HEK293T (cell line): ENCODE measurements at places on chromosomes 2 and 18.
A peak's percentile ranks its signal among the peaks of the same experiment; 100 is the strongest.

DNA sequence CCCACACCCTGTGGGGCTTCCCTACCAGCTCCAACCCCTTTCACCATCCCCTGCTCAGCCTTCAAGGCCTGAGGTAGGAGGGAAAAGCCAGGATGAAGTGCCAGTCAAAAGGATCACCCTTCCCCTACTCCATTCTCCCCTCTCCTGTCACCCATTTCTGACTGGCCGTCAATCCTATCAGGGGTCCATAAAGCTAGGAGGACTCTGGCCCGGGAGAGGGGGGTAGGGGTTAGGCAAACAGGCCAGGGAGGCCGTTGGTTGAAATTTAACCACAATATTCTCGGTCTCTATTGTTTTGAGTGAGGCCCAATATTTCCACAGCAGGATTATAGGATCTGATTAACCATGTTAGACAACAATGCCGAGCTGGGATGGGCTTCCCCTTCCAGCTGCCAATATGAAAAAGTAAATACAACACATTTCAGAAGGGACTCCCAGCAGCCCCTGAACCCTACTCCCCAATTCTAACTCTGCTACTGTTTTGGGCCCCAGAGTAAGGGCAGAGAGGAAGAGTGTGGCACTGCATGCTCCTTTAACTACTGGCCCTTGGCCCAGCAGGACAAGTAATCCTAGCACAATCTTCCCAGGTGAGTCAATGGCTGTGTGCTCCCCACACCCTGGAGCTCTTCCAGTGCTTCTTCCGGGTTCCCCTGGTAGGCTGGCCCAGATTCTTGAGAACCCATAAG, 10.6 kb upstream of the IHH start:
- no peak for DNase-seq

DNA sequence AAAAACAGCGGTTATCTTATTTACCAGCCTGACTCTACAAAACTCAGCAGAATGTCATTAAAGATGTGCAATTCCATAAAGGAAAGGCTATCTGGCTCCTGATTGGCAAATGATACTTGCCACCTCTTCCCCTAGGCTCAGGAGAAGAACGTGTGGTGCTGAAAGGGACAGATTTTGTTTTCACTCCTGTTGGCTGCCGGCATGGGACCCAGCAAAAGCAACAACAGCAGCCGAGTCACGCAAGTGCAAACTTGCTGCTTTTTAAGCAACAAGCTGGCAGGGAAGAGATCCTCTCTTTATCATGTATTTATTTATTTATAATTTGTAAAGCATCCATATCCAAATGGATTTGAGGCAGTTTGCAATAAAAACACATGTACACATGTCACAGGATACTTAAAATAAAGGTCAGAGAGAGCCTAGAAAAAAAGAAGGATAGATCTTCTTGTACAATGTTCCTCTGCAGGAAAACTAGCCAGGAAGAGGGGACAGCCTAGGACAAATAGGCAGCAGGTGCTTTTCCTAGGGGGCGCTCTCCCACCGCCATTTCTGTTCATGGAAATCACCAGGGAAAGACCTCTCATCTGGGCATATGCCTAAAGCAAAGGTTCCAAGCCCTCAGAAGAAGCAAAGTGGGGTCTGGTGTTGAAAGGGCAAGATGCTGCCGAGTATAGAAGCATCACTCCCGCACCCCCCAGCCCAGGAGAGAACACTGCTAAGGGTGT, 799.3 kb downstream of the BCL11A start:
- no peak for DNase-seq

- no peak for DNase-seq
Measured at GRCh38 chr18:73852789-73853549, 294.7 kb downstream of the FBXO15 start.

DNA sequence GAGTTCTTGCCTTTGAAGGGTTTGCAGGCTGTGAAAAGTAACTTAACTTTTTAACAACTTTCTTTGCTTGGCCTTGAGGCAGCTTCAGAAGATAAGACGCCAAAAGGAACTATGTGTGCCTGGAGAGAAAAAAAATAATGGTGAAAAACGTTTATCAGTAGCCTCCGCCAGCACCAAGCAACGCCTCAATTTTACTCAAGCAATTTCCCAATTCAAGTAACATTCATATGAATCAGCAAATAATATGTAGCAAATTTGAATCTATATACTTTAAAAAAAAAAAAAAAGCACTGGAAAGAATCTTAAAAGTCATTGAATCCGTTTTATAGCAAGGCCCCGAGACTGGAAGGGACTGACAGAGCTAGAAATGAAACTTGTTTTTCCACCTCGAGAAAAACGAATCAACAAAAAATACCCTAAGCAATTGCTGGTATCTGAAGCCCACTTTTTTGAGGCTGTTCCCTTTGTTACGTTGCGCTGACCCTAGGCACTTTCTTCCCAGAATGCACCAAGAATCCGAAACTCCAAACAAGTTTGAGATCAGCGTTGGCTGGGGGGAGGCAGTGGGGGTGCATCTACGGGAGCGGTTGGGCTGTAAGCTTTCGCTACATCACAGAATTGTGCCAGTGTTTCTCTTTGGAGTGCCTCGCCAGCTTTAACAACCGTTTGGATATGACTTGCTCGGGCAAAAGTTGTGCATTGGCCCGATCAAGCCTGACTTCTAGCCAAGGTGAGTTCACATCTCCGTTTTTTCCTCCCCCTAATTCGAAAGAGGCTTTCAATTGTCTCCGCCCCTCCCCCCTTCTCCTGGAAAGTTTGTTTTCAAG, 2.7 kb upstream of the TGIF1 start:
- peak; percentile 6 for DNase-seq

- no peak for DNase-seq
Measured at GRCh38 chr18:34709104-34709503, 994 bp upstream of the DTNA start.

DNA sequence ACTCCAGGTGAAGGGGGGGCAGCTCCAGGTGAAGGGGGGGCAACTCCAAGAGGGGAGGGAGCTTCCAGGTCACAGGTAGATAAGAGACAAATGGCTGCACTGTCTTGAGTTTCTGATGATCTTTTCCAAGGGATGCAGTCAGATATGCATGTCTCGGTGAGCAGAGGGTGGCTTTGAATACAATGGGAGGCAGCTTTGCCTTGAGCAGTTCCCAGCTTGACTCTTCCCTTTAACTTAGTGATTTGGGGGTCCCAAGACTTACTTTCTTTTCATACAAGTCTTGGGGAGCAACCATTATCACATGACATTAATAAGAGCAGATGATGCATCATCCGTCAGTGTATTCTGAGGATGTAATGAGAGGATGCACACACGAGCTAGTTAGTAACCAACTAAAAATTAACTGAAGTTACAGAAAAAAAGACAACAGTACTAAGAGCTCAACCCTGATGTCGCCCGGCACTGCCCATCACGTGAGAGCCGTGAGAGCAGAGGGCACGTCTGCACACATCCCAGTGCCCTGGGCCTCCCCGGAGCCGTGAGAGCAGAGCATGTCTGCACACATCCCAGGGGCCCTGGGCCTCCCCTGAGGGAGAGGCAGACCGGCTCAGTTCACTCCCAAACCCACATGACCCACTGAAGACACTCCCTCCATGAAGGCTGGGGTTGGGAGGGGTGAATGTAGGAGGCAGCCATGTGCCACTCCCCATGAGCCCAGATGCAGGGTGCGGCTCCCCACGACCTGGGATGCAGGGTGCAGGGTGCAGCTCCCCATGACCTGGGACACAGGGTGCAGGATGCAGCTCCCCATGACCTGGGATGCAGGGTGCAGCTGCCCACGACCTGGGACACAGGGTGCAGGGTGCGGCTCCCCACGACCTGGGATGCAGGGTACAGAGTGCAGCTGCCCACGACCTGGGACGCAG, 39.4 kb downstream of the PXDN start:
- no peak for DNase-seq

GRCh38 chr18:23502516-23503037, 734 bp upstream of the RMC1 start:
- no peak for DNase-seq

- no peak for DNase-seq
Measured at GRCh38 chr2:200786826-200787225, 24.9 kb upstream of the BZW1 start.

- no peak for DNase-seq
Measured at GRCh38 chr2:144146876-144147275, 373.0 kb downstream of the ZEB2 start.

- no peak for DNase-seq
Measured at GRCh38 chr18:43830947-43831346, 553.7 kb upstream of the SYT4 start.

DNA sequence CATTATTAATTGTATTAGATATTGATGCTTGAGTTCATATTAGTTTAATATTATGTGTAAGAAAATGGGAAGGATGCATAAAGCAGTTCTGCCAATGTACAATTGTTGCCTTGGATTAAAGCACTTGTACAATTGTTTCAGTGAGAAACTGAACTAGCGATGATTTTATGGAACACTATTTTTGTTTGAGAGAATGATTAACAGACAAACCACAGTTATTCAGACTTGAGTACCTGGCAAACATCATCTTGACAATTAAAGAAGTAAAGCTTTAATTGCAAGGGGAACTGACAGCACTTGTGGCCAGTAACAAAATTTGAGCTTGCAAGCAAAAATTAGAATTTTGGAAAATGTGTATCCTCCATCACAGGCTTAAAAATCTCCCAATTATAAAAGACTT, 214.3 kb downstream of the RIT2 start:
- DNase-seq: no peak

DNA sequence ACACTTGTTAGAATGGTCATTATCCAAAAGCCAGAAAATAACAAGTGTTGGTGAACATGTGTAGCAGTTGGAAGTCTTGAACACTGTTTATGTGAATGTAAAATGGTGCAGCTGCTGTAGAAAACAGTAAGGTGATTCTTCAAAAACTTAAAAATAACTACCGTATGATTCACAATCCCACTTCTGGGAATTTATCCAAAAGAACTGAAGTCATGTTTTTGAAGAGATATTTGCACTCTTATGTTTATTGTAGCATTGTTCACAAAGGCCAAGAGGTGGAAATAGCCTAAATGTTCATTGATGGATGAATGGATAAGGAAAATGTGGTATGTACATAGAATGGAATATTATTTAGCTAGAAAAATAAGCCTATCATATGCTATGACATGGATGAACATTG, 6.3 kb upstream of the SPP2 start:
- no peak for DNase-seq

GRCh38 chr18:21468514-21469164, 131.9 kb downstream of the ESCO1 start:
- DNase-seq: no peak

DNA sequence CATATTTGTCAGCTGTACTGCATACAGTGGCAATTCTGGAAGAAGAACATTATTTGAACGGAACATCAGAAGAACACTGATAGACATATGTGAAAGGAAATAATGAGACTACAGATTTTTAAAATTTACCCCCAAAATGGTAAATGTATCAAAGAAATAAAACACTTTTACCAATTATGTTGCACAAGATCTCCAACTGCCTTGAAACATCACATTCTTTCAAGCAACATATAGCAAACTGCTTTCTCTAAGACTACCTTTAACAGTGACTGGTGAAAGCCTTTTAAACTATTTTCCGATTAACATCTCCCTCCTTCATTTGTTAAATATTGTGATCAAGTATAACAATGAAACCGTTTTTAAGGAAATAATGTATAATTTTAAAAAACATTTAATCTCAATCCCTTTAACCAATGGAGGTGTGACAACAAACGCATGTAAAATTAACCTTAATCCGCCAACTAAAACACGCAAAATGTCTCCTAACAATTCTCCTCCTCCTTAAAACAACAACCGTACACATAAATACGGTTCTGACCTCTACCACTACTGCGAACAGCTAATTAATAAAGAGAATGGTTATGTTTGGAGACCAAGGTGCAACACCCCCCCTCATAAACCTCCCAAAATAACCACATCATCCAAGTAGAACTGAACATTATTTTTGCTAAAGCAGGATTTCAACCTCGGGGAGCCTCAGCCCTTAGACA, 2.4 kb downstream of the FBXO11 start:
- DNase-seq: no peak

- DNase-seq: no peak
Measured at GRCh38 chr2:16817305-16818202, 151.9 kb upstream of the CYRIA start.

DNA sequence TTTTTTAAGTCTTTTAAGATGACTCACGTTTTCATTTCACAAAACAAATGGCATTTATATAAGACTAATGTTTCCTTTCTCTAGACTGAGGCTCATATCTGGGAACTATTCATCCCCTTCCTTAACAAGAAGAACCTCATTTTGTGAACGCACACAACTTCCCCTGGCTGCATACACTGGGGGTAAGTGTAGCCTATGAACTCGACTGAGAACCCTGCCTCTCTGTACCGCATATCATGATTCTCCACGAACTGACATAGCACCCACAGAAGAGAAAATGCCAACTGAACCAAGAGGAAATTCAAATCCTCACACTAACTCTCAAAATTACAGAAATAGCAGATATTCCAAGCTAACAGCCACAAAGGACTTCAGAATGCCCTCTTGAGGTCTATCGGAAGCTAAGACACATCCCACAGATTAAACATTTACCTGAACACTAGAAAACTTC, 236.7 kb downstream of the TCF4 start:
- no peak for DNase-seq

GRCh38 chr2:43035922-43036321, 190.5 kb downstream of the ZFP36L2 start:
- DNase-seq: no peak

DNA sequence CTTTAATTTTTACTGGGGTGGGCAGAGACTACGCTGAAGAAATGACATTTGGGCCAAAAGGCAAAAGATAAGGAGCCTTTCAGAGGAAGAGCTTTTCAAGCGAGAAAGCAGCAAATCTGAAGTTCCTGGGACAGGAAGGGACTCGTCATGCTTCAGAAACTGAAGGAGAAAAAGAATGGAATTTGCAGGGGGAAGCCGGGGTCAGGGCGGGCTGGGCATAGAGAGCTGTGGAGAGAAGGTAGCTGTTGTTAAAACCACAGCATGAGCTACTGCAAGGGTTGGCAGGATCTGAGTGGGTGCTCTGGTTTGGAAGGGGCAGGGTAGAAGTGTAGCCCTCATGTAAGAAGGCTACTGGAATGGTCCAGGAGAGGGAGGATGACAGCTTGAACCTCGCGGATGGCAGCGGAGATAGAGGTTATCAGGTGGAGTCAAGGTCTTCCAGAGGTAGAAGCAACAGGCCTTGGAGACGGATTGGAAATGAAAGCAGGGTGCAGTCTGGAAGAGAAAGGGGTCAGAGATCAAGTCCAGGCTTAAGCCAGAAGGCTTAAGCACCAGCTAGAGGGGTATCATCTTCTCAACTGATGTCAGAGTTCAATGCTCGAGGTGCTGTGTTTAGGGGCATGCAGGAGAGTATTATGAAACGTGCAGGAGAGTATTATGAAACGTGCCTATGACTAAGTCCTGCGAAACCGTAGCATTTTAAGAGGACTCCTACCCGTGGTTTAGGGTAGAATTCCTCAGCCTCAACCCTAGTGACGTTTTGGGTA, 18.9 kb downstream of the ATP8B1 start:
- DNase-seq: no peak

DNA sequence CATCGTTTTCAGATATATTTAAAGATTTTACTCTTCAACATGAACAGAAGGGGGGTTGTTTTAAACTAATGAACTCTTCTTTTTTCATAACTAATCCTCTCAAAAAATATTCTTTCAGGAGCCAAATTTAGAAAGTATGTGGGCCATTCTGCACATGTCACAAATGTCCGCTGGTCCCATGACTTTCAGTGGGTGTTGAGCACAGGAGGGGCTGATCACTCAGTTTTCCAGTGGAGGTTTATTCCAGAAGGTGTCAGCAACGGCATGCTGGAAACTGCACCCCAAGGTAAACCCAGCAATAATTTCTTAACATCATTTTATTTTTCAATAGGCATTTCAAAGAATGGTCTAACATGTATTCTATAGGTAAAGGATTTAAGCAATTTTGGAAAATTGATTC, 136.0 kb downstream of the EML6 start:
- no peak for DNase-seq
